ENCODE measurements at places on chromosomes 1 and 21.

GRCh38 chr1:35555212-35555584 is 2.0 kb downstream of the KIAA0319L start:
- no peak for DNase-seq

- peak; percentile 21 for DNase-seq
Measured at GRCh38 chr1:19465123-19465522, 20.2 kb downstream of the CAPZB start.

DNA sequence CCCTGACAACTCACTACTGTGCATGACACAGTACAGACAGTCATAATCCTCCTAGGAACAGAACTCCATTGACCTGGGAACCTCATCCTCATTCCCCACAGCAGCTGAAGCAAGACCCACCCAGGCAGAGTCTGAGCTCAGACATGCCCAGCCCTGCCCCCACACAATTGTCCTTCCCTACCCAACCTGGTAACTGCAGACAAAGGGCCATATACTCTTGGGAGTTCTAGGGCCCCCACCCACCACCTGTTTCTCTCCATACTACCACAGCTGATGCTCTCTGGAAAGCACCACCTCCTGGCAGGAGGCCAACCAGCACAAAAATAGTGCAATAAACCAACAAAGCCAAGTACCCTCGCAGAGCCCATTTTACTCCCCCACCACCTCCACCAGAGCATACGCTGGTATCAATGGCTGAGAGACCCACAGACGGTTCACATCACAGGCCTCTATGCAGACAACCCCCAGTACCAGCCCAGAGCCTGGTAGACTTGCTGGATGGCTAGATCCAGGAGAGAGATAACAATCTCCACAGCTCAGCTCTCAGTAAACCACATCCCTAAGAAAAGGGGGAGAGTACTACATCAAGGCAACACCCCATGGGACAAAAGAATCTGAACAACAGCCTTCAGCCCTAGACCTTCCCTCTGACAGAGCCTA is 159.7 kb upstream of the CXADR start:
- DNase-seq: peak; percentile 87

DNA sequence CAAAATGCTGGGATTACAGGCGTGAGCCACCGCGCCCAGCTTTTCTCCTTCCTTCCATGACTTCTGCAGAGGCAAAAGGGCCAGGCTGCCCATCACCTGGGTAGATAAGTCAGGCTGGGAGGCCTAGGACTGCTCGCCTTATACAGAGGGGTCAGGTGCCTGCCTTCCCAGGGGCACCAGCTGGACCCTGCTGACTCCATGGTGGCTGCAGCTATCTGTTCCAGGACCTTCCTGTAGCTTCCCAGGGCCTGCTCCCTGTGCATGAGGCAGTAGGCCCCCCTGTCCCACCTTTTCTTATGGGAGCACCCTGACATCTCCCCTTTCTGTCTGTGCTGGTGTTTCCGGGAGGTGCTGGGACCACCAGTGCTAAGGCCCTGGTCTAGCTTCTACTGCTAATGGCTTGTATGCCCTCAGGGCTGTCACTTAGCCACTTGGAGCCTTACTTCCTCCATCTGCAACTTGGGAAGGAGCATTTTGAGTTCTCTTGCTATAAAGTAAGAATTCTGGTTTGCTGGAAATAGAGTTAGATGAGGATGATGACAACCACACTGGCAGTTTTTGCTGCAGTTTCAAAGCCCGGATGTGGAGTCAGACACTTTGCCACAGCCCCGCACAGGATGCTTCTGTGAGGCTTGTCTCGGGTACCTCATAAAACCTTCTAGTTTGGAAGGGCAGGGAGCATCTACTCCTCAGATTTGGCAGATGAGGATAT is 14.4 kb downstream of the SOX13 start:
- no peak for DNase-seq

- no peak for DNase-seq
Measured at GRCh38 chr1:89671775-89672488, 39.0 kb downstream of the LRRC8C start.

DNA sequence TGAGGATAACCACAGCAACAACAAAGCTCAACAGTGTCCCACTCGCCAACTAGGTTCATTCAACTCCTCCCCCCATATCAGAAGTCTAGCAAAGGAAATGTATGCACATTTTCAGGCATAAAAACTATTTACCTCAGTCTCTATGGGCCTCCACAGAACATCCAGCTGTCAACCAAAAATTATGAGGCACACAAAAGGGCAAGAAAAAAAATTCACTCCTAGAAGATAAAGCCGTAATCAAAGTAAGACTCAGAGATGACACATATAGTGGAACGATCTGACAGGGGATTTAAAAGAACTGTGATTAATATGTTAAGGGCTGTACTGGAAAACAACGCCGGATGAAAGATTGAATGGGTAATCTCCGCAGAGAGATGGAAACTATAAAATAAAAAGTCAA is 158.7 kb downstream of the NTPCR start:
- DNase-seq: no peak

DNA sequence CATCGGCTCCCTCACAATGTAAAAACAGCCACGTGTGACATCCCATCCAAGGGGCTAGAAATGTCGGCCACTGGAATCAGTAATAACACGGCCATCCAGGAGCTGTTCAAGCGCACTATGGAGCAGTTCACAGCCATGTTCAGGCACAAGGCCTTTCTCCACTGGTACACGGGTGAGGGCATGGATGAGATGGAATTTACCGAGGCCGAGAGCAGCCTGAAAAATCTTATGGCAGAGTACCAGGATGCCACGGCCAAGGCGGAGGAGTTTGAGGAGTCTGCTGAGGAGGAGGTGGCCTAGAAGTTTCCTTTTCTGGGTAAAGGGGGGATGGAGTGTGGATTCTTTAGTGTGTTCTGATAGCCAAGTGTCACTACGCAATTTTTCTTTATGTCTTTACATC is 61.1 kb upstream of the MAP1LC3C start:
- no peak for DNase-seq

GRCh38 chr1:229130028-229130668 is 140.8 kb upstream of the RAB4A start:
- DNase-seq: no peak

- DNase-seq: no peak
Measured at GRCh38 chr1:28510970-28511440, 5.2 kb downstream of the RCC1 start.

GRCh38 chr1:218165701-218166114 is 119.4 kb upstream of the RRP15 start:
- DNase-seq: no peak

GRCh38 chr1:218394416-218394815 is 49.3 kb downstream of the TGFB2 start:
- peak; percentile 52 for DNase-seq

- no peak for DNase-seq
Measured at GRCh38 chr21:46307625-46308024, 16.0 kb downstream of the C21orf58 start.

GRCh38 chr21:25342816-25343215 is 264.5 kb downstream of the MRPL39 start:
- DNase-seq: no peak

- DNase-seq: no peak
Measured at GRCh38 chr1:15276691-15277446, 29.8 kb downstream of the FHAD1 start.

DNA sequence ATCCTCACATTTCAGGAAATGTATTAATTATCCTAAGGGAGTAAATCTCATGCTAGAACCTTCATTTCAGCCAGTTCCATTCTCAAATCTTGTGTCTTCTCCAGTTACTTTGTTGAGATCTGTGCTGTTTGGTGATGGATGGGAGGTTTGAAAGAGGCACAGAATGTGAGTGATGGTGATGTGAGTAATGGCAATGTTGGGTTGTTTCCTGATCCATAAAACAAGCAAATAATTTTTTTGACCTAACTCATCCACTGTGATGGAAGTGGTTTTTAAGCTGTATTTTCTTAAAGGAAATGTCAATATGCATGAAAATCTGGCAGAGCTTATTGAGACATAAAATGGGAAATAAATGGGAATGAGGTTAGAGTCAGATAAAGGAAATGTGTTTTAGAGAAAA is 214.7 kb downstream of the CHRM3 start:
- no peak for DNase-seq

DNA sequence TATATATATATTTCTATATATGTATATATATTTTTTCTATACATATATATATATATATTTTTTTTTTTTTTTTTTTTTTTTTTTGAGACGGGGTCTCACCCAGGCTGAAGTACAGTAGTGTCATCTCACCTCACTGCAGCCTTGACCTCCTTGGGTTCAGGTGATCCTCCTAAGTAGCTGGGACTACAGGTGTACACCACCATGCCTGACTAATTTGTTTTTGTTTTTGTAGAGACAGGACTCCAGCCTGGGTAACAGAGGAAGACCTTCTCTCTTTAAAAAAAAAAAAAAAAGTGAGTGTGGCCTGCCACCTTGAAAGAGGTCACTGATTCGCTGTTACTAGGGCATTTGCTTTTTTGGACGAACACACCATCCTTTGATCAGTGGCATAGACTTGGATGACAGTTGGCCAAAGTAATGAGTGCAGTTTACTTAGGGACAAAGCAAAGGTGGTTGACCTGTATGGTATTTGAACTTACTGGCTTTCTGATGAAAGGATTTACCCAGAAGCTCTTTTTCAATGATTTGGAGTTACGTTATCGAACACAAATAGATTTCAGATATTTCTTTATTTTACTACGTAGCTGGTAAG is 10.8 kb downstream of the SLC25A33 start:
- DNase-seq: no peak

DNA sequence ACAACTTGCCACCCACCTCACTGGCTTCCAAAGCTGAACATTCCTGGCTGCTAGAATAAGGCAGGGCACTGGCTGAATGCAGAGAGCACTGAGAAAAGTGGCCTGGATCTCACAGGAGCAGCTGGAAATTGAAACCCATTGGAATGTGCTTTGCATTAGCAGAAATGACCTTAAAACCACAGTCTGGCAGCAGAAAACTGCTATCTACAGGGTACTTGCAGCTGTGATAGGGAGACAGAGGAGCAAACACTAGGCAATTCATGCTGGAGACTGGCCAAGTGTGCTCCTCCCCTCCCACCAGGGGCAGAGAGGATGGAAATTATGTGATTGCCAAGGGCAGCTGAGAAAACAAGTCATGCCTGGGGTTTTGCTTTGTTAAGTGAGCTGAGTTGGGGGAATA is 47.2 kb downstream of the HSD3B1 start:
- DNase-seq: peak; percentile 88

DNA sequence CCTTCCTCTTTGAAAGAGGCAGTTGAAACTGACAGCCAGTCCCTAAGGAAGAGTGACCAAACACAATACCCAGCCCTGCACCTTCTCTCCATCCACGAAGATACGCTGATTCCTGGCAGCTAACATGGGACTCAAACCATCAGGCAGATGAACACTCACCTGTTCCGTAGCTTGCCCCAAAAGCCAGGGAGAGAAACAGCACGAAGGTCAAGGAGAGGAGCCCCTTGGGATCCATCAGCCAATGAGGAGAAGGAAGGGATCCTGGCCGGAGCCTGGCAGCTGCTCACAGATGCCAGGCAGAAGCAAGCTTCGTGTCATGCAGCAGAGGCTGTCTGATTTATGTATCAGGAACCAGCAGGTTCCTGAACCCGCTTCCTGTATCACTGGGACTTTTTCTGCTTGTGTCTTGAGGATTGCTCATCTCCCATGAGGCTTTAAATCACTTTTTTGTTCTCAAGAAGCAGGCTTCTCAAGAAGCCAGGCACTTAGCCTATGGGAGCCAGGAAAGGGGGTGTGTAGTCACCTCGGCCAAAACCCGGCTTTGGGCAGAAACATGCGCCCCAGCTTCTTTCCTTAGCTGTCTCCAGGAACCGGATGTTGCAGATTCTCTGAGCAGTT is at the start of gene SLAMF1:
TSS of gene SLAMF1 (minus strand) at position 334 of the 618 bp plus-strand sequence. CDS start at position 235, 99 bp downstream.
- no peak for DNase-seq

- no peak for DNase-seq
Measured at GRCh38 chr1:151661751-151662150, 49.9 kb downstream of the SNX27 start.

- DNase-seq: no peak
Measured at GRCh38 chr1:180141381-180141934, 13.2 kb upstream of the QSOX1 start.

GRCh38 chr21:29130270-29130969 is at the start of gene MAP3K7CL:
Gene MAP3K7CL, plus strand, starts transcription at chr21:29130644. Its CDS starts 2,701 bp downstream, at chr21:29133345.
- DNase-seq: no peak

- no peak for DNase-seq
Measured at GRCh38 chr1:53575141-53575954, 116.1 kb downstream of the DMRTB1 start.

GRCh38 chr1:51264451-51264850 is 28.4 kb downstream of the RNF11 start:
- DNase-seq: no peak

- no peak for DNase-seq
Measured at GRCh38 chr1:229675396-229675795, 49.3 kb downstream of the URB2 start.

GRCh38 chr1:60223158-60223557 is 149.6 kb upstream of the C1orf87 start:
- DNase-seq: no peak

DNA sequence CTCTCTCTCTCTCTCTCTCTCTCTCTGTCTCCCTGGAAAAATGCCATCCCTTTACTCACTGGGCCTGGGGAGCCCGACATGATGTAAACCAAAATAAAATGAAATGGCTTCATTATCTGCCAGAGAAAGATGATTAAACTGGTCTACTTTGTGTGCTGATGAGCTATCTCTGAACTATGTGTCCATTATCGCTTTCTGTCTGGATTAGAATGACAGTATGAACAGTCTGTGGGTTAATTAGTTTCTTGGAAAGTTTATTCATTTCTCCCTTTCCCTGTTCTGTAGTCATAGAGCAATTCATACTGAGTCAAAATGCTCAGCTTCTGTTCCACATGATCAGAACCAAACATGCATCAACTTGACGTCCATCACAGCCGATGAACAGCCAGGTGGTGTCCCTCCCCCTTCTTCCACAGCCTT is 72.4 kb upstream of the KCND3 start:
- DNase-seq: no peak

DNA sequence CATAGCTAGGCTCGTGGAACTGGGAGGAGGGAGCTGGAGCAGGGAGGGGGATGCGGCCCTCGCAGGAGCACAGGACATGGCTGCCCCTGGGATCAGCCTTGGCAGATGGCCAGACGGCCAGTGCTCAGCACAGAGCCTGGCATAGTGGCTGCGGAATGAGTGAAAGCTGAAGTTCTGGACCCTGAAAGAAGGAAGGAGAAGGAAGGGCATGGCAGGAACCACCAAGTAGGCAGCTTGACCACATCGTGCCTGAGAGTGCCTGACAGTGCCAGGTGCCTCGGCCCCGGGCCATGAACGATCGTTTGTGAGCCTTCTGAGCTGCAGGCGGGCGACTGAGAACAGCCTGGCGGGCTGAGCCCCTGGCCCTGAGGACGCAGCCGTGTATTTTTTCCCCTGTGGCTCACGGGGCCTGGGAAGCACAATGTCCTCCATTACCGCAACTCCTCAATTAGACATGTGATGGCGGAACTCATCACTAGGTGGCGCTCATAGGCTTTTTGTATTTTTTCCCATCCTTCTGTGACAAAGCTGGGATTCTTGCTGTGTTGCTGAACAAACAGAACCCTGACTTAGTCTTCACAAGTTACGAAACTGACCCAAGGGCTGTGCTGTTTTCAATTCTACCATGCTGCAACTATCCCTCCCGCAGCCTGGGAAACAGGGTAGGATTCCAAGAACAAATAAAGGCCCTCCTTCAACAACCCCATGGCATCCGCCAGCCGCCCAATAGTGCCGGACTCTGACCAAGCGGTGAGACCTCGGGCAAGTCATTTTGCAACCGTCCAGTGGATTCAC is 29.9 kb upstream of the TMEM61 start:
- peak; percentile 74 for DNase-seq

- no peak for DNase-seq
Measured at GRCh38 chr1:2441746-2442145, 29.4 kb upstream of the PEX10 start.
